Suppressor macrophage treated with lipopolysaccharide for 1 hour (primary cell): ENCODE measurements at places on chromosomes 2 and 18.

GRCh38 chr2:170966648-170967396 is 37.8 kb downstream of the GORASP2 start:
- DNase-seq, result peak; percentile 14

DNA sequence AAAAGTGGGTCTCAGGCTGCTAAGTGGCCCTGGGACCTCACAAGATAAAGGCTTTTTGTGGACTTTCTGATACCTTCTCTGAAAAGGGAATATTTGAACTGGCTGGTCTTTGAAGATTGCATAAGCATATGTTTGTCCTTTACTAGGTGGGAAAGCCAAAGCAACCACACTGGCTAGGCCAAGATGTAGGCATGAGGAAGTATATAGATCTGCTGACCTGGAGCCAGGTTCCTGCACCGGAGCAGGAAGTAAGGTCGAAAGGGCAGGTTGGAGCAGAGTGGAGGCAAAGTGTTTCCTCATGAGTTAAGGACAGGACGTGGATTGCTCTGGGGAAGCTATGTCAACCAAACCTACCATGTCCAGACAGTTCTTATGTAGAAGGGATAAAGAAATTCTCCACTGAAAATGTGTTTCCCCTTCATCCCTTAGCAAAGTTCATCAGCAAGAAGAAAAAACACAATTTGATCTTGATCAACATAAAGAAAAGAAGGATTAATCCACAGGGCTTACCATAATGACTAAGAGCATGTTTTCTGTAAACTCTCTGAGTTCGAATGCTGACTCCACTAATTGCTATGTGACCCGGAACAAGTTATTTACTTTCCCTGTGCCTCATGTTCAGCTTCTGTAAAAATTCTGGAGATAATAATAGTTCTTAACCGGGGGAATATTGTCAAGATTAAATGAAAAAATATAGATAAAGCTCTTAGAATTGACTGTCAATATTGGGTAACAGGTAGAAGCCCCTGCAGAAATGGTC is 156.1 kb upstream of the SRD5A2 start:
- DNase-seq, result no peak

DNA sequence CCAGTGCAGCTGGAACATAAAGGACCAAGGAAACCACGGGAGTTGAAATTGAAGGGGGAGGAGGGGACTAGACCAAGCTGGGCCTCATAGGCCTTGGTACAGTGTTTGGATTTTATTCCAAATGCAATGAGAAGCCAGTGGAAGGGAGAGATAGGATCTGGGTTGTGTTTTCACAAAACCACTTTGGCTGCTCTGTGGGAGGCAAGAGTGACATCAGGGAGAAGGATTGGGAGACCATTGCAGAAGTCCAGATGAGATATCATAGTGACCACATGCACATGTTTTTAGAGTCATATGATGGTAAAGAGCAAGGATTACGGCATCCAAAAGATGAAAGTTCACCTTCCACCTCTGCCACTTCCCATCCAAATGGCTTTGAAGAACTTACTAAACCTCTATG is 210.2 kb downstream of the PAX3 start:
- no peak for DNase-seq

DNA sequence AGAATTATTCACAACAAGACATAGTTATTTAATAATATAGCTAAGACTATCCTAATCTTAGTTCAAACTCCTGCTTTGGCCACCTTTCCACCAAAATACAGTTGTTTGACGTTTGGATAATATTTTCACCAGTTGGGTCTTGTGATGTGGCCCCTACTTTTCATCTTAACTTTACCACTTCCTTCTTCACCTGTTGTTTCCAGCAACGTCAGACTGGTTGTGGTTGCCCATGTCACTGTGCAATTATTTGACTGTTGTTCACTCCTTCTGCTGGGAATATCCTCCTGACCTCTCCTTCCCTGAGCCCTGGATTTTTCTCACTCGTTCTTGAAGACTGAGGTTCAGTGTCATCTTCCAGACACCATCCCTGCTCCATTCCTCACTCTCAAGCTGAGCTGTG is 132.2 kb upstream of the RASGRP3 start:
- DNase-seq, result no peak

- DNase-seq, result peak; percentile 65
Measured at GRCh38 chr2:39059366-39059952, 61.4 kb downstream of the SOS1 start.

GRCh38 chr2:174485788-174486562 is 854 bp downstream of the GPR155 start:
- no peak for DNase-seq

DNA sequence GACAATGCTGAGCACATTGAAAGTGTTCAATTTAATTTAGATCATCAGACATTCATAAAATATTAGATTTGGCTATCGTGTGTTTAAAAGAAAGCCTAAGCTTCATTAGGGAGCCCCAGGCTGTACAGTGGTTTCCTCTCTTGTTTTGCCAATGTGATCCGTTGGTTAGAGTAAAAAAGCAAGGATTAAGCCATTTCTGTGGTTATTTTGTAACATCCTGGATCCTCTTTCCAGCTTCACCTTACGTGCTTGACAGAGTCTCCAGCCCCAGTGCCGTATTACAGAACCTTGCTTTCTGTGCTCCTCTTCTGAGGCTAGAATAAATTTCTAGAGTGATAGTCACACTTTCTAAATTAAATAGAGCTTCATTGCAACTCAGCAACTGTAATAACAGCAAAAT is 289.3 kb upstream of the LINC00305 start:
- DNase-seq, result peak; percentile 6

DNA sequence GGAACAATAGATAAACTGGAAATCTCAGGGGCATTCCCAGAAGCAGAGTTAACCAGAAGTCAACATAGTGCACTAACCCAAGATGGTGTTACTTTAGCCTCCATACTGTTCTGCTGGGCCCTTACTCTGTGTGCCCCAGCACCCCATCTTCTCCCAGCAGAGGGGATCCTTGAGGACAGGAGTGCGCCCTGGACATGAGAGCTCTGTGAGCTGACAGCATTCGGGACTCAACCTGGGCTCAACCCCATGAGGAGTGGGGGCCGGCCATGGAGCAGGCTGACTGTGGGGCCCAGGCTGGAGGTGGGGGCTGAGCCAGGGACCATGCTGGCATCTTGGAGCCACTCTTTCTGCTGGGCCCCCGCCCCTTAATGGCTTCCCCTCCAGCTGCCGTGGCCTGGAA is 156.3 kb upstream of the HS6ST1 start:
- DNase-seq, result no peak

GRCh38 chr2:122451040-122451439 is 695.6 kb downstream of the TSN start:
- peak; percentile 37 for DNase-seq

- DNase-seq, result no peak
Measured at GRCh38 chr2:36800381-36800780, 103.9 kb downstream of the VIT start.

DNA sequence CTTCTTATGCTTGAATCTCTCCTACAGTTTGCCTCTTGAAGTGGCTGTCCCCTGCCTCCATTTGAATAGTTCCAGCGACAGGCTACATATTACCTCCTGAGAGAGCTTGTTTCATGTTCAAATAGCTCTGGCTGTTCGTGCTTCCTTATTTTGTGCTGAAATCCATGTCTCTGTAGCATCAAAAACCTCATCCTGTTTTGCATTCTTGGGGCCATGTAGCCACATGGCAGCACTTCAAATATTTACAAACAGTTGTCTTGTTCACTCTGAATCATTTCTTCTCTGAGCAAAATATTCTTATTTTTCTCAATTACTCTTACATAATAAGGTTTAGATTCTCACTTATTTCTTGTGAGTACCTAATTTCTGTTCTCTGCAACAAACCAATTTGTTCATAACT is 1243.1 kb upstream of the NXPH2 start:
- DNase-seq, result no peak

DNA sequence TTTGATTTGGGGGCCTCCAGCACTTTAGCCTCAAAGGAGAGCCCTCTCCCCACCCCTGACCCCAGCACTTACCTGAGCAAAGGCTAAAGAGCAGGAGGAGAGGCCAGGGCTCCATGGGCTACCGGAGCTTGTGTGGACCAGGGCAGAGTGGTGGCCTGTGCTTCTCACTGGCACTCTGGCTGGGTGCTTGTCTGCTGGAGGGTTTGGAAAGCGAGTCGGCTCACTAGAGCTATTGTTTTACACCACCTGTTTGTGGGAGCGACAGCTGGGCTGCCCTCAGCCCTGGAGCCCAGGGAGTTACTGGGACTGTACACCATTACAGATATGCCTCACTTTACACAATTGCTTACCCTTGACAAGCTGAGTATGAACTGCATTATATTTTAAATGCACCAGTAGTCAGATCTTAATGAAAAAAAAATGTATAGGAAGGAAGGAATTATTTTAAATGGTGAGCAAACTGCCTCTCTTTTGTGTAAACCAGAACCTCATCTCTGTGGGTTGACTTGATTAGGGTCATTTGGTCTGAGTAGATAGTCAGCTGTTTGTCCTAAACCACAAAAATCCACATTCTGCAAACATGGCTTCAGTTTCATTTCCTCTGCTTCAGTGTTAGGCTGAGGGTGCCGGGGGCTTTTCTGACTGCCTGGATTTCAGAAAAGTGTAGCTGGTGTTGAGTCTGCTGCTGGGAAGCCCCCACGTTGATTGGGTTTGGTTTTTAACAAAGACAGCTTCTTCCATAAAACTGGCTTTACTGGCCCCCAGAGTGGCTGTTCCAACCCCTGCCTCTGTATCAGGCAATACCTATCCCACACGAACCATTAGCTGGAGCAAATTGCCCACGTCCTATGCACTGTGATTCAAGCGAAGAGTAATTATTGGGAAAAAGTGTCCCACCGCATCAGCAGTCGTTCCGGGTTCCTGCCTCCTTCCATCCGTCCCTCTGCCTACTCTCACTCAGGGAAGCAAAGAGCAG is at the start of gene CHRNA1:
CHRNA1 (minus strand) TSS at position 193 of the 976 bp plus-strand sequence; CDS start at position 115, 78 bp downstream.
- peak; percentile 65 for DNase-seq

DNA sequence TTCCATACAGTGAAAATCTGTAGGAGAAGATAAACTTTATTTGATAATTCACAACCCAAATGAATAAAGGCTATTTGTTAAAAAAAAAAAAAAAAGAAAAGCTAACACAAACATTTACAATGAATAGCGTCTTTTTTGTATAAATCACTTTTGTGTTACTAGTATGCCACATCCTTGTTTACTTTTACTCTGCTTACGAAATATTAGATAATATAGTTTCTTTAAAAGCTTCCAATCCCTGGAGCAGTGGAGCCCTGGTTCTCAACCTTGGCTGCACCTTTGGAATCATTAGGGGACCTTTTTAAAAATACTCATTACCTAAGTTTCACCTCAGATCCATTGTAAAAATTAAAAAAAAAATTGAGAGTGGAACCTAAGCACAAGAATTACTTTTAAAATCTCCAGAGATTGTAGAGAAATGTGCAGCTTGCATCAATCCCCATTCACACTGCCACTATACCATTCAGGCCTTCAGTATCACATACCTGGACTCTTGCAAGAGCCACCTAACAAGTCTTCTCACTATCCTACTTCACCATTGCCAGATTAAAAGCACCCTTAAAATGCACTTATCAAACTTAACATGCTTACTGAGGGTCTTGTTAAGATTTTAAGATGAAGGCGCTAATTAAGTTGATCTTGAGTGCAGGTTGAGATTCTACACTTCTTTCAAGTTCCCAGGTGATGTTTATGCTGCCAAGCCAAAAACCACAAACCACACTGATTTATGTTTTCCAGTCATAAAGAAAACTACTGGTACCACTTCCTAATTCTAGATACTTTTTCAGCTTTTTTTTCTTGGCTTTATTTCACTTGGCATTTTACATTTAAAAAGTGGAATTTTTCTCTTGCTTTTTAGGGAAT is 59.7 kb upstream of the ZC3H15 start:
- no peak for DNase-seq

DNA sequence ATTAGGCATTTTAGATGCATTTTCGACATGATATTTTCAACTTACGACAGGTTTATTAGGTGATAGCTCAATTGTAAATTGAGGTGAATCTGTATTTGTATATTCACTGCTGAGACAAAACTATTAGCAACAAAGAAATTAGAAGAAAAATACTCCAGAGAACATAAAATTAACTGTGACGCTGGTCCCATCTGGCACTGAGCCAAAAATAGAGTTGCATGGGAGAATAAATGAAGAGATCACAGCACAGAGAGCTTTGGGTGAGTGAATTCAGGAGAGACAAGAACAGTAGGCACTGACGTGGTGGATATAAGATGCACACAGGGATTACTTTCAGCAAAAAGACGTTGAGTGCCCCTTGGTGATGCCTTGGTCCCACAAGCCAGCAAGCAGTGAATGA is 306.2 kb upstream of the RAB6C start:
- no peak for DNase-seq
